ENCODE measurements at places on chromosomes 7 and 10.
A peak's percentile ranks its signal among the peaks of the same experiment; 100 is the strongest.

DNA sequence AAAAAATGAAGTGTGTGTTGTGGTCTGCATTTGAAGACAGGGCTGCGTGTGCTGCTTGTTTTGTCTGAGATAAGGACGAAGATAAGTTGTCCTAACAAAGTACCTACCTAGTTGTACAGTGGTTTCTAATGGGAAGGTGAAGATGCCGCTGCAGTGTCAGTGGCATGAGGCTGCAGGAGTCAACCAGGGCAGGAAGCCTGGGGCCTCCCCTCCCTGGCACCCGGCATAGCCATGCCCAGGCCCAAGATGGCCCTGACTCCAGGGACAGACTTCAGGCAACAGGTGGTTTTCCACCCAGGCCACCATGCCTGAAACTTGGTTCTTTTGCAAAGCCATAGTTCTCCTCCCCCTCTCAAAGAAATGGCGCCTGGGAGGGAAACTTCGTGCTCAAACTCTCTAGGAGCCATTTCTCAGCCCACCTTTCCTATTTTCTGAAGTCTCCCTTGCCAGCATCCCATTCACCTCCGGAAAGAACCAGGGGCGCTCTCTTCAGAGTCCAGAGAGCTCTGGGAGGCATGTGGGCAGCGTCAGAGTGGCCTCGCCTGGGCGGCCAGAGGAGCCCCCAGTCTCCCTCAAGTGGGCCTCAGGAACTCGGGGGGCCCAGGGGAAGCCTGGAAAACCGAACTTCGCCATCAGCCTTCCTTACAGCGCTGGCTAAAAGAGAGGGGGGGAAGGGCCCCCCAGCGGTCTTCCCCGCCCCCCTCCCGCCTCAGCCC, 2.1 kb upstream of the KAT6B start:
- DNase-seq, result peak; percentile 5

- DNase-seq, result no peak
These were observed 85.6 kb upstream of the MTPN start for GRCh38 chr7:136062625-136063325.

DNA sequence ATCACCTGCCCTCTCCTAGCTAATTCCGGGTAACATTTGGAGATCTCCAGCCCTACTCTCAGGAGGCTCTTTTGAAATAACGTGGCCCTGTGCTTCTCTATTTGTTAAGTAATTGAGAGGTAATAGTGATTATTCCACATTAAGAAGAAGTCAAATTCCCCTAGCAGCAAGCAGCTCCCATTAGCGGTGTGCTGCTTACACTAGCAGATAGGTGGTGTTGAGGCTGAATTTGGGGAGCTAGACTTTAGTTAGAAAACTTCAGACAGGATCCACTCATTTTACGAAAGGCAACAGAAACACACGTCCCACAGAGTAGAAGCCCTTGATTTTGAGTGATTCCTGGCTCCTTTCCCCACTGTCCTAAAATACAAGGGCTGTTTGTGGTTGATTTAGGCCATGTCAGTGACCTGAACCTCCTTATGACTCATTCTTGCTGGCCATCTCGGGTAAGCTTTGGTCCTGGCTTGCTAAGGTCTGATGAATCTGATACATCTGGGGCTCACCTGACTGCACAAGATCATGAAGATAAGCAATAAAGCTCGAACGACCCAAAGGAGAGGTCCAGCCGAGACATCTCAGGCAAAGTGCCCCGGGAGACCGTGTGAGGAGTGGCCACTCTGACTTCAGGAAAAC, 77.2 kb downstream of the FAM204A start:
- DNase-seq, result no peak

- no peak for DNase-seq
These were observed 56.4 kb upstream of the ANKRD1 start for GRCh38 chr10:90977162-90977854.

- no peak for DNase-seq
These were observed 22.2 kb downstream of the ENTPD7 start for GRCh38 chr10:99681553-99681952.

DNA sequence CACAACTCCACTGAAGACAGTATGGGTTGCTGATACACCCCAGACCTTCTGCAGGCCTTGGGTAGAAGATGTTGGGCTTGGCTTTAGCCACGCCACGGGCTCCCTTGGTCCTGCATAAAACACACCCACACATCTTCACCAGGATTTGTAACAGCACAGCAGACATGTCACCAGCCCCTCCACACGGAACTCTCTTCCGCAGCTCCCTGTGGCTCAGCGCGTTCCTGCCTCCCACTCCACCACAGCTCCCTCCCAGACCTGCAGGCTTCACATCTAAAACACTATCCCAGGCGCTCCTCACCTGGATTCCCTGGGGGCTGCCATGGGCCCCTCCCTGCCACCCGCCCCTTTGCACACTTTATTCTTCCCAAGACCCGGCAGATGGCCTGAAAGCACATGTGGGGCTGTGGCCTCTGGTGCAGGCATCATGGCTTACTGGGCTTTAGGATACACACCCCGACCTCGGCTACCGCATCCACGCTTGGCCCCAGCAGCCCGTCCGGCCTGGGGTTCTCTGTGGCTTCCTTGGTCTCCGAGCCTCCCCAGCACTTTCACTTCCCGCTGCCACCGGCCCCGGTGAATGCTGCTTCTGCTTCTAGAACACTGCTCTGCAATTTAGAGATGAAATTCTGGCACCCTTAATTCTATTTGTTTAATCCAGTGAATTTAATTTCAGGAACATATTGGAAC, 432.9 kb downstream of the DNAJB6 start:
- DNase-seq, result no peak

DNA sequence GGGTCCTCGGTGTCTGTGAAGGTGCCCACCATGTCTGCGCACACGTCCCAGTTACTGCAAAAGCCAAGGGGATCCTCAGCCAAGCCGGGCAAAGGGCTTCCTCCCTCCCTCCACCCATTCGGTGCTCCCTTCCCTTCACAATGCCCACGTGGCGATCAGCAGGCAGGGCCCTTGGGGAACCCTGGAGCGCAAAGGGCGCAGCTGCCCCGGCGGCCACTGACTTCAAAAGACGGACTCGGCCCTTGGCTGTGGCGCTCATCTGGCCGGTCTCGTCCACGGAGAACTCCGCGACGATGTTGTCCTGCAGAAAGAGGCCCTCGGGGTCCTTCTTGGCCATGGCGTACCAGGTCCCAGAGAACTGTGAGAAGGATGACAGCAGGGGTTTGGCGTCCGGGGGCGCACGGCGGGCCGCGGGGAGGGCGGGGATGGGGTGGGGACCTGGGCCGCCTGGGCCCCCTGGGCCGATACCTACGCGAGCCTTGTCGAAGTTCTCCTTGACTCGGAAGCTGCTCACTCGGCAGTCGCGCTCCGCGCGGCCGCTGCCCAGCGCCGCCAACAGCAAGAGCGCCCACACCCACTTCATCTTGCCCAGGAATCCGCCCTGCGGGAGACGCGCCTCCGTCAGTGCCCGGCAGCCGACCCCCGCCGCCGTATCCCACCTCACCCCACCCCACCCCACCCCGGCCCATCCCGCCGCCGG, 439 bp downstream of the RBP4 start:
- DNase-seq, result no peak

DNA sequence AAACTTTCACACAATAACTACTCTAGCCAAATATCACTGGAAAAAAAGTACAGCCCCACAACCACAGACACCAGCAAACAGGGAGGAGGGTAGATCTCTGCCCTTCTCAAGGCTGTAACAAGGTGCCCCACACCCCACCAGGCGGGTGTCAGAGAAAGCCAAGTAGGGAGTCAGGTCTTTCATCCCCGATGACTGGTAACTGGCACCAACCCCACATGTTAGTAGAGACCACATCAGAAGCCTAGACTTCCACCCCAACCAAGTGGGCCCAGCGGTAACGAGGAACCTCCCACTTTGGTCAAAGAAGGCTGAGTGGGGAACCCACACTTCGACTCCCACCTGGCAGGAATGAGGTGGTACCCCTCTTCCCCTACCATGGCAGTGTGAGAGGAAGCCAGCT, 16.4 kb upstream of the RUFY2 start:
- DNase-seq, result peak; percentile 12

All from activated CD4-positive, alpha-beta T cell treated with anti-CD3 and anti-CD28 coated beads for 4 hours (primary cell).